ENCODE measurements at places on chromosomes 1 and 21.

DNA sequence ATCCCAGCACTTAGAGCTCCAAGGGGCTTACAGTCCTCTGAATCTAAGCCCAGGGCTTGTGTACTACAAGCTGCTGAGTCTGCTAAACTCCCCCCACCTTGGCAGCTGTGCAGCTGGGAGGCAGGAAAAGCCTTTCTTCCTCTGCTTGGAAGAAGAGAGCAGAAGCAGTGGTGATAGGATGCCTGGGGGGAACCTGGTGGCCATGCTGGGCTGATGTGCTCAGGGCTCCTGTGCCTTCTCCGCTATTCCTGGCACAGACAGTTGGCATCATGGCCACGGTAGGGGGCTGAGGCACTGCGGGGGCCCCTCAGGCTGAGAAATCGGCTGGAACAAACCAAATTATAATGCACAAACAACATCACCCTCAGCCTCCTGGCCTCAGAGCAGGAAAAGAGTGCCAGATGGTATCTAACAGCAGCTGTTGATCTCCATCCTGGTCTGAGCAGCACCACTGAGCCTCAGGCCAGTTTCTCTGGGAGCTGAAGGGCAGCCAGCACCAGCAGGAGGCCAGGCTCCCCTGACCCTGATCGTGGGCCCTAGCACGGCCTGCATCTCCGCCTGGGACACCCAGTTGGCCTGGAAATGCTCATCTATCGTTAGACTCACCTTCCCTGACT is 35.8 kb downstream of the ECE1 start:
- no peak for DNase-seq

DNA sequence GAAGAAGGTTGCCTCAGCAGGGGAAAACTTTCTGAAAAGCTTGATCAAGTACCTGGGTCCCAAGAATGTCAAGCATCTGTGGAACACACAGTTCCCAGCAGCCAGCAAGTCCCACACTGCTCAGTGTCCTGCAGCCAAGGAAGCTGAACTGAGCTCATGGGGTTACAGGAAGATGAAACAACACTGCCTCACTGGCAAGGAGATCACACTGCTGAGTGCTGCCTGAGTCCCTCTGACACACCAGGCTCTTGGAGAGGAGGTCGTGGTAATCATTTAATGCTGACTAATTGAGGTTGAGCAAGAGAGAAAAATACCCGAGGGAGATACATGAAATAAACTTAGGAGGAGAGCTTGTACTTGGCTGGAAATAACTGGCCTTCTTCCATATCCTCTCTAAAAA is 75.2 kb downstream of the MPZL1 start:
- no peak for DNase-seq

GRCh38 chr1:24161270-24161669 is 18.3 kb upstream of the IL22RA1 start:
- DNase-seq, result no peak

DNA sequence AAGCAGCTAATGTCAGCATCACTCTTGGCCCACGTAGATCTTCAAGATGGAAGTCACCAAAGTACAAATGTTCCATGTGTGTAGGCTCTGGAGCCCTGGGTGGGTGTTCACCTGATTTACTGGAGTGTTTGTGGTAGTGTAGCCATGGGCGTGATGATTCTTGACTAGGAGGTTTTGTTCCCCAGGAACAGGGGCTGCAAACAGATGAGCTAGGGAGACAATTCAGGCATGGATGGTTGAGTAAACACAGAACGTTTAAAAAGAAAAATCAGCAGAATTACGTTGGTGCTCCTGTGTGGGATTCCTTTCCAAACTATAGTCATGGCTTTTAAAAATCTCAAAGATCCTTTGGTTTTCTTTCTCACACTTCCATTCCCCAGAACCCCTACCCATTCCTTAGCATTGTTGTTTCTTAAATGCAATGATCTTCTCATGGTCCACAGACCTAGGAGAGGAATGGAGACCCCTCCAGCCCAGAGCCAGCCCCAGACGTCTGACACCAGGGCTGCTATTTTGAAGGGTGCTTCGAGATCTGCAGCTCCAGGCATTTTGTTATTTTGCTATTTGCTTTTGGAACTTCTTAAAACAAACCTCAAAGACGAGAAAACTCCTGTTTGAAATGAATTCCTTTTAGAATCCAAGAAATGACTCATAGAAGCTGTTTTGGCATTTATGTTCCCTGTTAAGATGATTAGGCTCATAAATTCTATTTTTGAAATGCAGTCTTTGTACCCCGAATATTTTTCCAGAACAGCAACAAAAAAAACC is 115.1 kb downstream of the ETS2 start:
- DNase-seq, result no peak

DNA sequence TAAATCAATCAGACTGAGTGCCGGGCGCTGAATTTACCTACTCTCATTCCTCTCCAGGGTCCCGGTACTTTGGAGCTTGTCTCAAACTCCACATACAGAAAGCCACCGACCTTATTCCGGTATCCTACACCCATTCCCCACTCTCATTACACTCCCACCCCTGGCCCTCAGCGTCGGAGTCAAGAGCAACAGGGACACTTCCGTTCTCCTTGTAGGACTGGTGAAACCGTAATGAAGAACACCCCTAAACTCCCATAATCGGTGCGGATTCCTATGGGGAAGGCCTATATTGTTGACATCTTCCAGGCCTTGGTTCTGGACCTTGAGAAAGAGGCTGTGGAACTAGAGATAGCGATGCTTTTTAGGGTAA is 798 bp downstream of the ZBED6 start:
- no peak for DNase-seq

Measured in NCI-H1930 (cell line).